ENCODE measurements at places on chromosomes 11 and 22. TPM values are rescaled to one million over a fixed set of nuclear protein-coding genes. Genes with fewer than 3 reads are reported as not detected.

The CNGA4 gene
- not detected for polyA plus RNA-seq

DNA sequence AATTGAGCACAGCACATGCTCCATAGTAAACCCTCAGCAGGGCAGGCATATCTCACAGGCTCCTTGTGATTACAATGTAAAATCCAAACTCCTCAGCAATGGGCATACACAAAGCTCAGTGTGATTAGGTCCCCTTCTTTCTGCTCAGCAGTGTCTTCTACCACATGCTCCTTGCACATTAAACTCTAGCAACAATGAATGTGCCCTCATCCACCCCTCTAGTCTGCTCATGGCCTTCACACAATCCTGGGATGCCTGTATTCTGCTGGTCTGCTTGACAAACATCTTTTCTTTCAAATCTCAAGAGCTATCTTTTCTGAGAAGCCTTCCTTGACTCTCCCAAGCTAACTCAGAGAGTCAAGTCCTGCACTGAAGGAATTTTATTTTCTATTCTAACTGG, 32.4 kb upstream of the DBX1 start:
- DNase-seq = no peak

DNA sequence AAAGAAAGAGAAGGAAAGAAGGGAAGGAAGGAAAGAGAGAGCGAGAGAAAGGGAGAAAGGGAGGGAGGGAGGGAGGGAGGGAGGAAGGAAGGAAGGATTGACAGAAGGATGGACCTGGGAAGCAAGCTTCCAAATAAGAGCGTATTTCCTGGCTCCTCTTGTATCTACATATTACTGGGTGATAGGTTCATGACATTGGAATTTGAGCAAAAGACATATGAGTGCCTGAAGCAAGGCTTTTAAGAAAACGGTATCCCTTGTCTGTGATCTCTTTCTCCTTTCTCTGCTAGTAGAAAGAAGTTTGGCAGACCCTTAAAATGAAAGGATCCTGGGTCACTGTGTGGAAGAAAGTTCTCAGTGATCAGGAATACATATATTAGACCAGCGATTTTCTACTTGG, 932.2 kb upstream of the CCDC90B start:
- DNase-seq = no peak

DNA sequence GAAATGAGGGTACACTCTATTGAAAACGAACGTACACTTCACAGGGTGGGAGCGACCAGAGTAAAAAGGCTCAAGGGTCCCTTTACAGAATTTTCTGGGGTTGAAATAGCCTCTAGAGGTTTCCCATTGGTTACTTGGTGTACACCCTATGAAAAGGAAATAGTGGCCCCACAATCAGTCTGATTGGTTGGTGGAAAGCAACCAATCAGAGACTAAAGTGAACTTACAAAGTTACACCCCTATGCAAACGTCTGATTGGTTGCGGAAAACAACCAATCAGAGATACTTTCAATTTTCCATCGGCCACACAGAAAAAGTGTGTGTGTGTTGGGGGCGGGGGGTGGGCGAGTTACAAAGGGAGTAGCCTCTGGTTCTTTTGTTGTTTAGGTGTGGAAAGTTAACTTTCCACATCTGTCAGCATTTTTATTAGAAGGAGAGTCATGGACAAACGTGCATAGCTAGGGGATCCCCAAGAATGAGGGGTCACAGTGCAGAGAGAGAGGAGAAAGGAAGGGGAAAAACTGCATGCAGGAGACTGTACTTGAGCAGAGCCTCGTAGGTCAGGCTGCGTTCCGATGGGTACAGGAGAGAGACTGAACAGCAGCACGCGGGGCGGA, 1152.1 kb downstream of the TBC1D22A start:
- DNase-seq = no peak

The LARGE2 gene
- 0.22 TPM for polyA plus RNA-seq

All from small intestine (tissue), 16 donors.